ENCODE measurements at places on chromosomes 12 and 14. TPM values are rescaled to one million over a fixed set of nuclear protein-coding genes. Genes with fewer than 3 reads are reported as not detected.

Gene LAG3
- not detected for total RNA-seq

Gene KERA
- not detected for total RNA-seq

Gene FCF1
- 39.2 TPM for total RNA-seq

Gene KLRC1
- not detected for total RNA-seq

Gene TROAP
- 6.2 TPM for total RNA-seq

Gene DBX2
- total RNA-seq: not detected

Gene FLRT2
- 94.1 TPM for total RNA-seq

Gene PRKAG1
- 86.1 TPM for total RNA-seq

Gene KLRC2
- total RNA-seq: not detected

Gene IQSEC3
- not detected for total RNA-seq

Gene SRGAP1
- 13.0 TPM for total RNA-seq

Gene STK38L
- 38.7 TPM for total RNA-seq

Gene CLEC1B
- not detected for total RNA-seq

Gene ZC2HC1C
- 5.3 TPM for total RNA-seq

Gene DUSP16
- total RNA-seq: 3.0 TPM

Gene MDGA2
- not detected for total RNA-seq

Gene POTEM
- total RNA-seq: not detected

Gene AGAP2
- total RNA-seq: under 0.01 TPM

Gene FOXM1
- total RNA-seq: 12.4 TPM

Gene FOXG1
- not detected for total RNA-seq

Gene COX8C
- not detected for total RNA-seq

Gene GPR84
- not detected for total RNA-seq

Gene ATP2B1
- 34.5 TPM for total RNA-seq

Gene CLEC14A
- total RNA-seq: not detected

Gene NRIP2
- total RNA-seq: not detected

Gene TIMM9
- 39.4 TPM for total RNA-seq

Gene SLC6A13
- total RNA-seq: not detected

Gene TAS2R20
- total RNA-seq: 1.8 TPM

Gene PLBD1
- 0.51 TPM for total RNA-seq

Gene B3GNT4
- total RNA-seq: not detected

Gene CRIP1
- total RNA-seq: 1.8 TPM

Gene TRHDE
- 2.8 TPM for total RNA-seq

Gene RNASE1
- not detected for total RNA-seq

Gene EML5
- not detected for total RNA-seq

Gene TAS2R30
- 0.13 TPM for total RNA-seq

Gene MSI1
- not detected for total RNA-seq

Gene CD27
- total RNA-seq: not detected

Gene KRT71
- total RNA-seq: not detected

Gene SYCP3
- total RNA-seq: not detected

Gene ZFP36L1
- total RNA-seq: 88.0 TPM

Gene OAS3
- total RNA-seq: 0.38 TPM

Gene GLIPR1L1
- not detected for total RNA-seq

Gene PTCSC3
- not detected for total RNA-seq

Gene MANSC4
- total RNA-seq: not detected

Gene EFCAB11
- 7.9 TPM for total RNA-seq

Gene SERPINA10
- not detected for total RNA-seq

Gene KRT6C
- total RNA-seq: not detected

Gene VRTN
- not detected for total RNA-seq

Gene MEG3
- 101 TPM for total RNA-seq

Gene GZMH
- not detected for total RNA-seq

Gene RDH12
- not detected for total RNA-seq
